ENCODE measurements at places on chromosomes 12 and 14. TPM values are rescaled to one million over a fixed set of nuclear protein-coding genes. Genes with fewer than 3 reads are reported as not detected.

DNA sequence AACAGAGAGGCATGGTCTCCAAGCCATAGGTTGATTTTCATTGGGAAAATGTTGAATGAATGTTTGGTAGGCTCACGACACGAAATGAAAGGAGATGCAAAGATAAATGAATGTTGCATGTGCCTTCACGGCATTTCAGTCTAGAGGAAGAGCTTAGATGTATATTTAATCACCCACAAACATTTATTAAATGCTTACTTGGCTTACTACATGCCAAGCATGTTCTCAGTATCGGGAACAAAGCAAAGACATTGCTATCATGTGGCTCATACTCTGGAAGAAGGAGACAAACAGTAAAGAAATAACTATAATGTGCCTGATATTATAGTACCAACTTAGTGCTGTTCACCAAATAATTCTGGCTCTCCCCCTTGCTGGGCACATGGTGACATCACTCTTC is 133.5 kb downstream of the LLPH start:
- H3K27me3 ChIP-seq, result peaks cover 5% of the 10 kb centered on the region
- H3K27ac ChIP-seq, result no peak overlapping the region
- no peaks in the 10 kb centered on the region for H3K4me1 ChIP-seq
- no peak for DNase-seq
- no peaks in the 10 kb centered on the region for H3K36me3 ChIP-seq
- H3K4me3 ChIP-seq, result no peak overlapping the region

DNA sequence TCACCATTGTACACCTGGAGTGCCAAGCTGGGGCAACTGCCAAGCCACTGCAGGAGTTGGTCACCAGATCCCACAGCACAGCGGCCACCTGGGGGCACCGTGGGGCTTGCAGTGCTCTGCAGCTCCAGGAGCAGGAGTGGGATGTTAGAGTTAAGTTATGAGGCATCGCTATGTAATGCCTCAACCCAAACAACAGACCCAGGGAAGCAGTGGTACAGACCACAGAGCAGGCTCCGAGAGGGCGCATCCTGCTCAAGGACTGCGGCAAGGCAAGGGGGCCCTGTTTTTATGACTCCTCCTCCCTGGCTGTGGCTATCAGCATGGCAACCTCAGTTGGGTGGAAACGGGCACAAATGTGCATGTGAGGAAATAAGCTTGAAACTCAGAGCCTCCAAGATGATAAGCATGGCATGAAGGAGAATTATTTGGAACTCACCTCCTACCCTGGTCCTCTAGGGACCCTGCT is 63.1 kb downstream of the ARL6IP4 start:
- H3K27me3 ChIP-seq, result no peaks in the 10 kb centered on the region
- no peak overlapping the region for H3K4me3 ChIP-seq
- no peaks in the 10 kb centered on the region for H3K36me3 ChIP-seq
- peaks cover 29% of the 10 kb centered on the region for H3K4me1 ChIP-seq
- H3K27ac ChIP-seq, result peak overlapping the region; percentile 79

DNA sequence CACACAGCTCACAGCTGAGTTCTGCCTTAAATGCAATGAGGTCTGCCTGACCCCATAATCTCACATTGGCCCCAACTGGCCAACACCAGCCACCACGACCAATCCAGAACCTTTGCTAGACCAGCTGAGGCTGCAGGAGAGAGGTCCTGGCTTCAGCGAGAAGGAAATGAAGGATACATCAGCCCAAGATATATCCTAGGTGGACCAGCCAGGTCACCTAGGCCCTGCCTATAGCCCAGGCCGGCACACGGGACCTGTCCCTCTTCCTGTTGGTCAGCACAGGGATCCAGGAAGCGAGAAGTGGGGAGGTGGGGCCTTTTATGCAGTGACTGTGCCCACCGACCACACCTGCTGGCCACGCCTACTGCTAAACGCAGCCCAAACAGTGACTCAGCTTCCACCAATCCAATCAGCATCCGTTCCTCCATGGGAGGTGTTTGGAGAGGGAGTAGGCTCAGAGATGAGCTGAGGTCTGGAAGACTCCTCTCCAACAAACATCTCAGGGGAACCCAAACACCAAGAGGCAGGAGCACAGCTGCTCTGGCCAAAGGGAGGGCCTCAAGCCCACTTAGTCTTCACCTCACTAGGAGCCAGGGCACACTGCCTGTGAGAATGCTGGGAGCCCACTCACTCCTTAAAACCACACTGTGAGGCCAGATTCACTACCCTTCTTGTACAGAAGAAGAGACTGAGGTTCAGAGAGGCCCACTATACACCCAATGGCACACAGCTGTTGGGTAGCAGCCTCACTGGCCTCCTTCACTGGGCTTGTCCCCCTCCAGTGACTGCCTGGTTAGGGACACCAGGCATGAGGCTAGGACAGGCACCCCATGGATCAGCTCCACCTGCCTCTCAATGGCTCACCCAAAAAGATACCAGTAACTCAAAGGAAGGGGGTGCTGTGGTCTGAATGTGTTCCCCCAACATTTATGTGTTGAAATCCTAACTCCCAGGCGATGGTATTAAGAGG is 51.3 kb upstream of the PPP2R5C start:
- H3K4me1 ChIP-seq, result peaks cover 36% of the 10 kb centered on the region
- no peaks in the 10 kb centered on the region for H3K27me3 ChIP-seq
- peaks cover 4% of the 10 kb centered on the region for H3K36me3 ChIP-seq
- DNase-seq, result no peak
- H3K27ac ChIP-seq, result peak overlapping the region; percentile 55

DNA sequence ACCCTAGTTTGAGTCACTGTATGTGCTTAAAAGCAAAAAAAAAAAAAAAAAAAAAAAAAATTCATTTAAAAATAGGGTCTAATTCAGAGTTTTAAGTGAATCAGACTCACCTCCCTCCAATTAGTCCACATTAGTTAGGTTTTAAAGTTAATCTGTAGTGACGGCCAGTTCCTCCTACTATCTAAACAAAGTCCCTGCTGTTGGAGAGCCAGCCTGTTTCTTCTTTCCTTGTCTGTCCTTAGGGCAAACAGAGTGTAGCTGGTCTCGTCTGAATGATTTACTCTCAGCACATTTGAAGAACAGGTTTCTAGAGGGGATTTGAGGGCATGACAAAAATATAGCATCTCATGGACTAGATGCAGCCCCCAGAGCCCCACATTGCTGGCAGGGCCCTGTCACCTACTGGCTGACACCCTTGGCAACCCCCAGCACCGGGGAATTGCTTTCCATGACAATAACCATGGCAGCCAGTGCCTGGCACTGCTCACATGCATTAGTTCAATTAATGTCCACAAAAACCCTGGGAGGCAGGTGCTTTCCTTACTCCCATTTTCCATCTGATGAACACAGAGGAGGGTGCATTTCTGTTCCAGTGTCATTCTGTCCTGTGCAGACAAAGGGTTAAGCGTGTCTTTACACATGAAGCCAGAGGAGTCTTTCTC is 138.3 kb downstream of the PLXNC1 start:
- no peak overlapping the region for H3K27ac ChIP-seq
- no peaks in the 10 kb centered on the region for H3K27me3 ChIP-seq
- no peak overlapping the region for H3K4me3 ChIP-seq
- peaks cover 18% of the 10 kb centered on the region for H3K4me1 ChIP-seq

DNA sequence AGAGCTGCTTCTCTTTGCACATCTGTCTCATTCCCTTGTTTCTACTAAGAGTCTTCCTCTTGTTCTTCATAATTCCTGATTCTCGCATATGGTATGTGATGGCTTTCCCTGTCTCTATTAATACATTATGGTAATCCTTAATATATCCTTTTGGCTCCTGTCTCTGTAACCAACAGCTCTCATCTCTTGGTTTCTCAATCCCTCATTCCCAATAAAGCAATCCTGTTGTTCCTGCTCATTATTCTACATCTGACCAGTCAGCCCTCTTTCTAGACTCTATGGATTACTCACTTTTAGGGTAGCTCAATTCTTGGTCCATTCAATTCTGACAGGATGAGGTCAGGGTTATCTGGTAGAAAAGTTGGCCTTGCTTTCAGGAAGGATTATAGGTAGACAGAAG is 349.9 kb downstream of the LRIG3 start:
- no peaks in the 10 kb centered on the region for H3K36me3 ChIP-seq
- DNase-seq, result no peak
- no peak overlapping the region for H3K27ac ChIP-seq
- H3K4me1 ChIP-seq, result no peaks in the 10 kb centered on the region
- no peaks in the 10 kb centered on the region for H3K27me3 ChIP-seq

DNA sequence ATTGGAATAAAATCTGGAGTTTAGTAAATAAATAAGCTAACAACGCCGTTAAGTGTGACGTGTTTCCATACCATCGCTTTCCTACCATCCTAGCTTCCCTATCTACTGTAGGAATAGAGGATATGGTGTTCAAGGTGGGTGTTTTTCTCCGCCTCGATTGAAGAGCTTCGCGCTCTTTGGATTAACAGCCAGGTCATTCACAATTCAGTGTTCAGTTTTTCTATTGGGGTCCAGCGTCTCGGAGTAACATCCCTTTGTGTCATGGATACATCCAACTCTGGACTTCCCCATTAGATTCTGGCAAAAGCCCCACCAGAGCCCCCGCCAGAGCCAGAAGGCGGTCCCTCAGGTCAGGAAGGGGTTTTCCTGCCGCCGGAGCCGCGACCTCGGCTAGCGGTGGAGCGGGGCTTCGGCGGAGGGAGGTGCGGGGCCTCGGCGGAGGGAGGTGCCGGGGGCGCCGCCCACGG is 1.2 kb upstream of the SRGAP1 start:
- peak overlapping the region; percentile 58 for H3K4me3 ChIP-seq
- DNase-seq, result no peak
- H3K4me1 ChIP-seq, result peaks cover 8% of the 10 kb centered on the region
- H3K36me3 ChIP-seq, result no peaks in the 10 kb centered on the region
- peaks cover 34% of the 10 kb centered on the region for H3K27me3 ChIP-seq

DNA sequence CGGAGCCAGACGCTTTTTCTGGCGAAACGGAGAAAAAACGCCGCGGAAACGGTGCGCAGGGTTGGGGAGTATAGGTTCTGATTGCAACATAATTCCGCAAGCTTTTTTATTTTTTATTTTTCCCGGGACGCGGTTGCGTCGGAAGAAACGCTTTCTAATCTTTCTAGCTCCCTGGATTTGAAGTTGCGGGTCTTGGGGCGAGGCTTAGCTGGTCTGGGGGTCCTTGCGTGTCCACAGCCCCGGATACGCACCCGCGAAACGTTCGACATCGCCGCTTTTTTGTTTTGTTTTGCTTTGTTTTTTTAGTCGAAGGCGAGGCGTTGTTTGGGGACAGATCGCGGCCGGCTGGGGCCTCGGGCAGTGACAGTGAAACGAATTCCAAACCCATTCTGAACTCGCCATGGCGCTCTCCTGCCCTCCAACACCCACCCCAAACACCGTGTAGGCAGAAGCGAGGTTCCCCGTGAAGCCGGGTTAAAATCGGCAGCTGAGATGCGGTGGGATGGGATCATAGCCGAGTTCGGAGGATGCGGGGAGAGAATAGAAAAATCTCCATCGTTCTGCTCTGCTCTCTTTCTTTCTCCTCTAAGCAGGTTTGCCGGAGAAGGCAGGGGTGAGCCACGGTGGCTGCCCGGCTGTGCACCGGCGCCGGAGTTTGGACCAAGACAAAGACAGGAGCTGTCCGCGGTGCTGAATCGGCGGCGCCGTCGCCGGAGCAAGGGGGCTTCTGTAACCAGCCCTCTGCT is 8.1 kb upstream of the LHX5 start:
- H3K4me3 ChIP-seq, result no peak overlapping the region
- peaks cover 5% of the 10 kb centered on the region for H3K4me1 ChIP-seq
- DNase-seq, result peak; percentile 48
- H3K27me3 ChIP-seq, result peaks cover 75% of the 10 kb centered on the region
- H3K27ac ChIP-seq, result no peak overlapping the region

DNA sequence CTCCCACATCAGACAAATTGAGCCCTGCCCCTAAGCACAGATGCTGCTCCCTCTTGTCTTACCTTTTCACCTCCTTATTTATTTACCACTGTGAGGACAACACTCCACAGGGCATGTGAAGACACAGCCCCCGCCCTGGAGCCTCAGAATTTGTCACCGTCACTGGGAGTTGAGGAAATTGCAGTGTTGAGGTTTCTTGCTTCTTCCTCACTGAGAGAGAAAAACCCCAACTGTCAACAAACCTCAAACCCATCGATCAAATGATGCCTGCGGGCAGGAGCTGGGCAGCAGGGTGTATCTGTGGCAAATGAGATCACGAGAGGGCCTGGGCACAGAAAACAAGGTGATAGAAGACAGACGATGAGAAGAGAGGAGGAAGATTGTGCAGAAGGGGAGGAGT is 30.5 kb upstream of the PLEKHG3 start:
- peaks cover 7% of the 10 kb centered on the region for H3K4me1 ChIP-seq
- no peak overlapping the region for H3K4me3 ChIP-seq
- H3K27me3 ChIP-seq, result no peaks in the 10 kb centered on the region
- H3K27ac ChIP-seq, result no peak overlapping the region
- H3K36me3 ChIP-seq, result no peaks in the 10 kb centered on the region
- peak; percentile 40 for DNase-seq

GRCh38 chr12:9869307-9870161 is at the start of gene CLEC2B:
Gene CLEC2B, minus strand, starts transcription at chr12:9869354.
- no peaks in the 10 kb centered on the region for H3K27me3 ChIP-seq
- peak; percentile 70 for DNase-seq
- peaks cover 23% of the 10 kb centered on the region for H3K4me1 ChIP-seq
- H3K27ac ChIP-seq, result peak within 1 kb of the TSS; percentile 89
- peak within 1 kb of the TSS; percentile 85 for H3K4me3 ChIP-seq

- no peak for DNase-seq
- H3K4me1 ChIP-seq, result no peaks in the 10 kb centered on the region
- peaks cover 14% of the 10 kb centered on the region for H3K27me3 ChIP-seq
- no peaks in the 10 kb centered on the region for H3K36me3 ChIP-seq
These were observed 26.4 kb downstream of the NOS1 start for GRCh38 chr12:117334855-117335587.

- no peak for DNase-seq
- H3K36me3 ChIP-seq, result peaks cover 88% of the 10 kb centered on the region
- no peaks in the 10 kb centered on the region for H3K27me3 ChIP-seq
- H3K27ac ChIP-seq, result no peak overlapping the region
- no peaks in the 10 kb centered on the region for H3K4me1 ChIP-seq
These were observed 106.5 kb downstream of the CEP83 start for GRCh38 chr12:94353130-94353529.

GRCh38 chr12:116138364-116138763 is 139.1 kb downstream of the MED13L start:
- peaks cover 66% of the 10 kb centered on the region for H3K4me1 ChIP-seq
- H3K36me3 ChIP-seq, result peaks cover 2% of the 10 kb centered on the region
- peak overlapping the region; percentile 43 for H3K27ac ChIP-seq
- no peak overlapping the region for H3K4me3 ChIP-seq
- H3K27me3 ChIP-seq, result no peaks in the 10 kb centered on the region
- no peak for DNase-seq

GRCh38 chr14:63833728-63834127 is 19.1 kb upstream of the SYNE2 start:
- DNase-seq, result no peak
- H3K36me3 ChIP-seq, result no peaks in the 10 kb centered on the region
- no peak overlapping the region for H3K4me3 ChIP-seq
- H3K27me3 ChIP-seq, result no peaks in the 10 kb centered on the region
- no peak overlapping the region for H3K27ac ChIP-seq

Gene RPGRIP1
- total RNA-seq, result not detected

Gene KCNH3
- 8.0 TPM for total RNA-seq

Gene ERBB3
- 0.98 TPM for total RNA-seq

Gene AMDHD1
- total RNA-seq, result 1.1 TPM

Gene PPFIBP1
- 6.6 TPM for total RNA-seq

Gene CABP1
- total RNA-seq, result 0.50 TPM

Gene DPPA3
- not detected for total RNA-seq

Gene LALBA
- not detected for total RNA-seq
